HEK293T (cell line): ENCODE measurements at places on chromosomes 1 and 21.

DNA sequence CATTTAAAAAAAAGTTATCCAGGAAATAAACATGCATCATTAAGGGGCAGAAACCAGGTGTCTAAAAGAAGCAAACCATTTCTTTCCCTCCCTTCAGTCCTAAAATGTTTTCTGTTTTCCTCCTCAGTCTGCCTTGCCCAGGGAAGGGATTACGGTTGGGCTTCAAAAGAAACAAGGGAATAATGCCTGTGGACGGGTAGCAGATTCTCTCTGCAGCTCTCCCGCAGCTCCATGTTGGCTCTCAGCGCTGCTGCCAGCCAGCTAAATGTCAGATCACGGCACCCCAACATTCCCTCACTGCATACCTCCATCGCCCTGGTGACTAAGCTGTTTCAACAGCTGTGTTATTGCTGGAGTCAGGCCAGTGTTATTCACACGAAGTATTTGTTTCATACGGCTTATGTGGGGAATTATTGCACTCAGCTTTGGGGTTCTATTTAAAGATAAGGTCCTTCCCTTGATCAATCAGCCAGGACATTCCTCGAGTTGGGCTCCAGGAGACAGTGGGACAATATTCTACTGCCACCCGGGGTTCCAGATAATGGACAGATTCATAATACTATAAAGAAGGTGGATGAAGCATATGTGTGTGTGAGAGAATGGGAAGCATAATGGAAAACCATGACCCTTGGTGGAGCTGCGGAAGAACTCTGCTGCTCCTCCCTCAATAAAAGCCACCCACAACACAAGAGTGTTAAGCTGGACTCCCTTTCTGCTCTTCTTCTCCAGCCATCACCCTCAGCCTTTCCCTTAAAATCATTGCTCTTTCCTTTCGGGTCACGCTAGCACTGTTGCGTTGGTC, 58.2 kb downstream of the WLS start:
- peak; percentile 25 for DNase-seq

- DNase-seq, result no peak
Measured at GRCh38 chr1:150534002-150534401, 15.2 kb upstream of the ADAMTSL4 start.

GRCh38 chr1:152048416-152049009, 11.7 kb upstream of the S100A11 start:
- DNase-seq, result no peak

DNA sequence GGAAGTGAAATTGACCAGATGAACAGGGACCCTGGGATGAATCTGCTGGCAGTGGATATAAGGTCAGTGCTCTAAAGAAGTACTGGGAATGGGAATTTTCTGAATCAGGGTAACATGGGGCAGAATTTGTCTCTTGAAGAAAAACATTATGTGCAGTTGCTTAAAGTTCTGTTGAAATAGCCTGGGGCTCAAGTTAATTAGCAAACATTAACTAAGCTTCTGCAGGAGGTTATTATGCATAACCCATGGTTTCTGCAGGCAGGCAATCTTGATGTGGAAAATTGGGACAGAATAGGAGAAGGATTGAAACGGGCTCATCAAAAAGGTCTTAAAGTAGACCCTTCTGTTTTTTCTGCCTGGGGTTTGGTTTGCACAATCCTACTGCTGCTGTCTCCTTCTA, 14.0 kb downstream of the GSTM5 start:
- no peak for DNase-seq

GRCh38 chr1:1082776-1083415, 8.8 kb upstream of the RNF223 start:
- DNase-seq, result no peak

DNA sequence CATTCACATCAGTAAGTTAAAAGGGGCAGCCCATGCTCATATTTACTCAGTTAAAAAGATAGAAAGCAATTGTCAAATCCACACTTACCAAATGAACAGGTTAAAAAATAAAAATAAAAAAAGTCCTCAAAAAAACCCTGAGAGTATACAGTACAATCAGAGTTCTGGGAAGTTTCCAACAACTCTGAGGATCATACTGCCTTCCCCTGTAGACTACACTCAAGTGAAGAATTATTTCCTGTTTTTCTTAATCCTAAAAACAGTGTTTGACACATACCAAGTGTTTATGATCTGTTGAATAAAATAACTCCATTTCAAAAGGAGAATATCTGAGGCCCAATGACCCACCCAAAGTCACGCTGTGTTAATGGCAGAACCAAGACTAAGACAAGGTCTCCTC, 61.8 kb downstream of the INTS7 start:
- no peak for DNase-seq

- DNase-seq, result no peak
Measured at GRCh38 chr1:6835139-6835538, 49.9 kb downstream of the CAMTA1 start.

GRCh38 chr1:58133562-58133961, 413.0 kb downstream of the OMA1 start:
- no peak for DNase-seq

- no peak for DNase-seq
Measured at GRCh38 chr1:119947468-119947867, 51.2 kb upstream of the ADAM30 start.

GRCh38 chr1:24379733-24380315, 33.8 kb downstream of the STPG1 start:
- no peak for DNase-seq

- DNase-seq, result no peak
Measured at GRCh38 chr1:114302821-114303220, 149.2 kb upstream of the SYT6 start.

DNA sequence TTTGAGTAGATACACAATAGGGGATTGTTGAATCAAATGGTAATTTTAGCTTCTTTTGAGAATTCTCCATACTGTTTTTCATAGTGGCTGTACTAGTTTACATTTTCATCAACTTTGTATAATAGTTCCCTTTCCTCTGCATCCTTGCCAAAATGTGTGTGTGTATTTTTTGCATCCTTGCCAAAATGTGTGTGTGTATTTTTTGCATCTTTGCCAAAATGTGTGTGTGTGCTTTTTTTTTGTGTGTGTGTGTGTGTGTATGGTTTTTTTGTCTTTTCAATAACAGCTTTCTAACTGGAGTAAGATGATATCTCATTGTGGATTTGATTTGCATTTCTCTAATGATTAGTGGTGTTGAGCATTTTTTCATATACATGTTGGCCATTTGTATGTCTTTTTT, 105.4 kb downstream of the ATP6V1G3 start:
- DNase-seq, result no peak

DNA sequence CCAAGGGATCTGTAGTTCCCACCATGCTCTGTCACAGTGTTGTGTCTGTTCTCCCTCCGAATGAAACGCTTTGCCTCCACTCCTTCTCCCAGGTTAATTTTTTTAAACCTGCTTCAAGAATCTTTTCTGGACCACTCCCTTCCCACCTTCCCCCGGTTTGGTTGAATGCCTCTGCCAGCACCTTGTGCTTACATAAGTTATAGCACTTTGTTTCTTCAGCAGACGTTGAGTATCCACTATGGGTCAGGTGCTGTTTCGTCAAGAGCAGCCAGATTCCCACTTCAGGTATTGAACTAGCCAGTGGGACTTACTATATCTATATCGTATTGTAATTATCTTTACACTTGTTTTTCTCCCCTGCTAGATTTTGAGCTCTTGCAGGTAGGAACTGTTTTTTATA, 27.6 kb downstream of the TTF2 start:
- DNase-seq, result no peak

DNA sequence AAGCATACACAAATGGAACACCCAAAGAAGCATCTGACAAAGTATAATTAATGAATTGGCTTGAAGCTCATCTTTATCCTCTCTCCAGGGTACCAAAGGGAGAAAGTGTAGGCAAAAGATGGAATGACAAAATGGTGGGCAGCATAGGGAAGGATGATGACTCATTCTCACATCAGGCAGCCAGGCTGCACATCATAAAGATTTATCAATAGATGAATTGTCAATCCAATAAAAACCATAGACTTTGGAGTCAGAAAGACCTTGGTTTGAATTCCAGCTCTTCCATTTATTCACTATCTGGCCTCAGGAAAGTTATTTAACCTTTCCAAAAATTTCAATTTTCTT, 138.5 kb downstream of the TNR start:
- no peak for DNase-seq

GRCh38 chr21:38365521-38365920, 108.7 kb downstream of the KCNJ15 start:
- no peak for DNase-seq

DNA sequence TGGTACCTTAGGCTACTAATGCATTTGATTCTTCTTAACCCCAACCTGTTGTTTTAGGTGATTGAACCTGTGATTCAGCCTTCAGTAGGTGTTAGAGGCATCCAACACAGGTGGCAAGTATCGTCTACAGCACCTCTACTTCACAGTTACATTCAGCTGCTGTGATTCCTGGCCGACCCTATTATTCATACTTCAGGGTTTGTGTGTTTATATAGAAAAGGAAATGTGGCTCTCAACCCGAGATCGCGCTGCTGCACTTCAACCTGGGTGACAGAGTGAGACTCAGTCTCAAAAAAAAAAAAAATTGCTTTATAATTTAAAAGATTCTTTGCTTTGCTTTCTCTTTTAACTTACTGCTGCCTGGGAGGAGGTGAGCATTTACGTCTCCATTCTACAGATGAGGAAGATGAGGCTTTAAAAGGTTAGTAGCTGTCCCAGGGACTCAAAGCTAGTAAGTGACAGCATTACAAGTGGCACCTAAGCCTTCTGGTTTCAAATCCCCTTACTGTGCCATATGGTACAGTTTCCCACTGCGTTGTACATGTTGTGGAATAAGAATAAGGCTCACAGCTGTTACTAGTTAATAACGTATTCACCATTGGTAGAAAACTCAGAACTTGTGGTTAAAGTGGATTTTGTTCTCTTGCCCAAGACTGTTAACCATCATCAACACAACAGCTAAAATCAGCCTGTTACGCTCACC, 9.9 kb upstream of the GPR25 start:
- DNase-seq, result no peak

DNA sequence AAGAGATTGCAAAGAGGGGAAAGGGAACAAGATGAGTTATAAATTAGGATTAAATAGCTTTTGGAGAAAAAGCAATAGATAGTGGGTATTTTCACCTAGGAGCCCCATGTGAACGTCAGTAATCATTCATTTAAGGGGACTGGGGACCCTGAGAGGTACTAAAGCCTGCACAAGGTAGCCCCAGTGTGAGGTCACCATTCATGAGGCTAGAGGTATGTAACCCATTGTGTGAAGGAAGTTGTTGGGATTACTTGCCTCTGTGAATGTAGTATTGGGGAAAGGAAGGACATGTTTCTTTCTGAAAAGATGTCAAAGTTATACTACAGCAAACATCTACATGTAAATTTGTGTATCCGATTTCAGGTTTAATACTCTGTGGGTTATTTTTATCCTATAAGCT, 276.8 kb downstream of the TBX15 start:
- DNase-seq, result no peak

DNA sequence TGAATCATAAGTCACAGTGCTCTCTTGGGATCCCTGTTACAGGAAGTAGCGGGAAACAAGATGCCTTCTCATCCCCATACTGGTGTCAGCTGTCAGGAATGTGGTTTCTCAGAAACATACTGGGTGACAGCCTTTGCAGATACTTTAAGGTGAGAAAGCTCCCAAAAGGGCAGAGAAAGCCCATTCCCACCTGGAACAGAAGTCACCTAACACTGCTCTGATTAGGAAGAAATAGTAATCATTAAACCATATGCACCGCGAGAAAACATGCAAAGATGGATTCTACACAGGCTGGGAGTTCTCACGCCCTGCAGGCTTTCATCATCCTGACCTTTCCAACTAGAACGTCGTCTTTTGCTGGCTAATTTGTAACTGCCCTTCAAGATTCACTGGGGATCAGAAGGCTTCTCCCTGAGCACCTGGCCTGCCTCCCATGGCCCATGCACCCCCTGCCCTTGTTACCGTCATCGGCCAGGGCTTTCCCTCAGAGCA, 46.2 kb upstream of the SLC44A3 start:
- no peak for DNase-seq

- no peak for DNase-seq
Measured at GRCh38 chr21:44582055-44582454, 1.7 kb upstream of the KRTAP10-5 start.

DNA sequence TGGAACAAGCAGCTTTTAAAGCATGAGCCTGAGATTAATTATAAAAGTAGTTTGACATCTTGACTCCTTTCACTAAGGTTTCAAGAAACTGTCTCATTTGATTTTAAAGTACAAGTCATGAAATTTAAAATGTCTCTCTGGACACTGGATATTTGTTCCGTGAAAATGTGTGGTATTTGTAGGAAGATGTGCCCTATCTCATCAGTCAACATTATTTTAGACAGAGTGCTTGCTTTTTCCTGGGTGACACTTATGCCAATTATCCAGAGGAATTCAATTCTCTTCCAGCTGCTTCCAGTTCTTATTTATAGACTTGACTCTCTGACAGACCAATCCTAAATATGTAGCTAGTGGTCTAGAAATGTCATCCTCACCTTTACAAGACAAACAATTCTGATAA, 300.4 kb downstream of the PLA2G4A start:
- no peak for DNase-seq

DNA sequence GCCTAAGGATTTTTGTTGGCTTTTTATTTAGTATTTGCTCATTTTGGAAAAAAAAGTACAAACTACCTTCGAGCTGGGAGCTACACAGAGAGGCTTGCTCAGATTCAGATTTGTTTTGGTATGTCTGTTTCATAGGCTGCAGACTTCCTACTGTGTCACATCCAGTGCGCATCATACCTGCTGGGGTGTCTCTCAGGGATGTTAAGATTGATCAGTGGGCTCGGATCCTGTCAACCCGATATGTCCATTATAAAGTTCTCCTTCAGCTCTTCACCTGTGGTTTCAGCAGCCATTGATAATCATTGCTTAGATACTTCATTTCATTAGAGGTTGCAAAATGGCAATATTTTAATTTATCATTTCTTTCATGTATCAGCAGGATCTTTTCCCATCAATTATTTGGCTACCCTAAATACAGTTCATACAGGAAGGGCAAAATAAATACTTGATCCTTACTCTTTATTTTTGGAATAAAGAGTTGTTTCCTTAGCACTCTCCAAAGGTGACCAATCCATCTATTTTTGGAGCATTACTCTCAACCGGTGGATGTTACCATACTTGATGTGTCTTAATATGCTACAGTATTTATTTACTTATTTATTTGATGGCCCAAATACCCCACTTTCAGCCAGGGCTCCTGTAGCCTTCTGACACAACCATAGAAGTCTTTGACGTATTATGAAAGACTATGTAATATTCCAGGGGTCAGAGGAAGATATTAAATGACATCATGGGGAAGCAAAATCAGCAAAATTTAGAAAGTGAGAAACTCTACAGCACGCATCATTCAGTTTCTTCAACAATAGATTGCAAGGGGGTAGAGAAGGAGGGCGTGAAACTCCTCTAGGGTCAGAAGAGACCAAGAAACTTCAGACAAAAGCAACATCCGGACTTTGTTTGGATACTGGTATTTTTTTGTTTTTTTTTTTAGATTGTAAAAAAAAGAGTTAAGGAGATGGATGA, 55.3 kb upstream of the HNRNPU start:
- DNase-seq, result no peak

- DNase-seq, result no peak
Measured at GRCh38 chr1:17579951-17580939, 40.7 kb downstream of the ARHGEF10L start.

GRCh38 chr1:82273816-82274215, 473.1 kb downstream of the ADGRL2 start:
- no peak for DNase-seq
